Caki2 (cell line): ENCODE measurements at places on chromosomes 16 and 17. TPM values are rescaled to one million over a fixed set of nuclear protein-coding genes. Genes with fewer than 3 reads are reported as not detected.
A peak's percentile ranks its signal among the peaks of the same experiment; 100 is the strongest.

DNA sequence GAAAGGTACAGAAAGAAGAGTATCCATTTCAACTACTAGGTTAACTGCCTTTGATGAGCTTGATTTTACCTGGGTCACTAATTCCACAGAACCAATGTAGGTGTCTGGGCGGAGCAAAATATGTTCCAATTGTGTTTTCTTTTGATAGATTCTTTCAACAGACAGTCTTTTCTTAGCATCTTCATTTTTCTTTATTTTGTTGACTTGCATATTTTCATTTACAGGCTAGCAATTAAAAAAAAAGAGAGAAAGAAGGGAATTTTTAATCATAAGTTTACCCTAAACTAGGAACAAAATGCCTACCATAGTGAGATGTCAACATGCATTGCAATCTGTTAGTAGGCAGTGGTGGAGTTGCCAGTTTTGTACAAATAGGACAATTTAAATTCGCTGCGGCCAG lies 1.0 kb downstream of the TOP2A start:
- DNase-seq, result no peak

- DNase-seq, result no peak
Observed at GRCh38 chr16:58114827-58115825, 14.1 kb downstream of the CFAP20 start.

DNA sequence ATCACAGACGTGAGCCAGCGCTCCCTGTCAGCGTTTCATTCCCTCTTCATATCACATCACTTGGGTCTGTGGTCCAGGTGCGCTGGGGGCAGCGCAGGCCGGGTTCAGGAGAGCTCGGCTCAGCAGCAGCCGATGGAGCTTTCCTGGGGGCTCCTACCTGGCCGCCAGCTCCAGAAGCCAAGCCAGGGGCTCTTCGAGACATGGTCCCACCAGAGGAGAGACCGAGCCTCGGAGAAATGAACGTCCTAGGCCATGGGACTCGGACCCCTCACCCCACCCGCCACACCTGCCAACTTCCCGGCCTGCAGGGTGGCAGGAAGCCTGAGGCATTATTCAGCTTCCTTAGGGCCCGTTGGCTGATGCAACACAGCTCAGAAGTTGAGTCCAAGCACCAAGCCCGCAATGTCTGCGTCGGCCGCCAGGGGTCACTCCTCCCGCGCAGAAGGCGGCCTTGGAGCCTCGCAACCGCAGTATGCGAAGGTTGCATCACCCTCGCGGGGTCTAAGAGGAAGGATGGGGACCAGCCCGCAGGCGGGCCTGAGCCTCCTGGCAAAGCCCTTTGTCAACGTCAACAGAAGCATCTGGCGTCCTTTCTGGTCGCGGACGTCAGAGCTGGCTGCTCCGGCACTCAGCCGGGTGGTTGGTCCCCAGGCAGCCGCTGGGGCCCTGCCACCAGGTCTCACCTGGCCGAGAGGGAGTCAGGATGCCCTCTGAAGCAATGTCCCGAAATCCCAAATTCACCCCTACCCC lies 13.2 kb upstream of the KLHDC4 start:
- peak; percentile 92 for DNase-seq

DNA sequence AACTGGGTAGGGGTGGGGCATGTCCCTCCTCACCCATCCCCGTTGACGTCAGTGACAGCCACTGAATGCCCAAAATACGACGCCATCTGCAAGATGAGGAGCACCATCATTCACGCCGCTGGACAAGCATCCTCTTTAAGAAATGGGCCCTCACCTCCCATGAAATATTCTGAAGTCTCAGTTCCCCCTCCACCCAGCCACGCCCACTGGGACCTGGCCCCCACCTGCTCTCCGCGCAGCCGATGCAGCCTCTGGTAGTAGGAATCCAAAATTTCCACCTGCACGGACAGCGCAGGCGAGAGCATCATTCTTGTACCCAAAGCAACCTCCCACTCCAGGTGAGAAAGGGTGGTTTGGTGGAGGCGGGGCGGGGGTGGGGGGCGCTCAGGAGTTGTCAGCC lies 5.6 kb downstream of the ITGA2B start:
- DNase-seq, result no peak

- no peak for DNase-seq
Observed at GRCh38 chr16:85475233-85475632, 137.9 kb upstream of the GSE1 start.

GRCh38 chr16:85898521-85899442 lies at the start of gene IRF8:
Gene IRF8 (plus strand): TSS chr16:85899162. CDS start chr16:85903016, 3,854 bp downstream.
- peak; percentile 23 for DNase-seq

GRCh38 chr17:75910699-75911098 lies 6.0 kb upstream of the MRPL38 start:
- no peak for DNase-seq

- DNase-seq, result no peak
Observed at GRCh38 chr16:87607871-87608270, 5.6 kb downstream of the JPH3 start.

- DNase-seq, result no peak
Observed at GRCh38 chr16:82672676-82673075, 45.9 kb downstream of the CDH13 start.

- no peak for DNase-seq
Observed at GRCh38 chr16:84810518-84811273, 9.1 kb upstream of the CRISPLD2 start.

- DNase-seq, result no peak
Observed at GRCh38 chr17:43671031-43671692, 9.4 kb upstream of the MEOX1 start.

- DNase-seq, result peak; percentile 97
Observed at GRCh38 chr17:66713533-66714042, 121.3 kb upstream of the CACNG5 start.

- DNase-seq, result no peak
Observed at GRCh38 chr16:2006317-2006716, 3.3 kb downstream of the ZNF598 start.

GRCh38 chr17:81453076-81453475 lies 57.8 kb downstream of the BAHCC1 start:
- no peak for DNase-seq

GRCh38 chr17:57722704-57723043 lies 22.4 kb downstream of the CCDC182 start:
- no peak for DNase-seq

DNA sequence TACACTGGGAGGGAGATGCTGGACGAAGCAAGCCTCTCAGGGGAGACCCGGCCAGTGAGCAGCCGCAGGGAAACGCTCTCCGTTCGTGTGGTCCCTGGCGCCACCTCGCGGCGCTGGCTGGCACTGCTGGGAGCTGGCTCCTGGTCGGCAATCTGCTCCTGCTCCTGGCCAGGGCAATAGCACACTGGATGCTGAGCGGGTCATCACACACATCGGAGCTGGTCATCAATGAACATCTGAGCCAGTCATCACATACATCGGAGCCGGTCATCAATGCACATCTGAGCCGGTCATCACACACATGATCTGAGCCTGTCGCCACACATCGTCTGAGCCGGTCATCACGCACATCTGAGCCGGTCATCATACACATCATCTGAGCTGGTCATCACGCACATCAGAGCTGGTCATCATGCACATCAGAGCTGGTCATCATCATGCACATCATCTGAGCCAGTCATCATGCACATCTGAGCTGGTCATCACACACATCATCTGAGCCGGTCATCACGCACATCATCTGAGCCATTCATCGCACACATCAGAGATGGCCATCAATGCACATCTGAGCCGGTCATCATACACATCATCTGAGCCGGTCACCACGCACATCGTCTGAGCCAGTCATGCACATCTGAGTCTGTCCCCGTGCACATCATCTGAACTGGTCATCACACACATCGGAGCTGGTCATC lies 217.3 kb downstream of the RBFOX3 start:
- peak; percentile 54 for DNase-seq

DNA sequence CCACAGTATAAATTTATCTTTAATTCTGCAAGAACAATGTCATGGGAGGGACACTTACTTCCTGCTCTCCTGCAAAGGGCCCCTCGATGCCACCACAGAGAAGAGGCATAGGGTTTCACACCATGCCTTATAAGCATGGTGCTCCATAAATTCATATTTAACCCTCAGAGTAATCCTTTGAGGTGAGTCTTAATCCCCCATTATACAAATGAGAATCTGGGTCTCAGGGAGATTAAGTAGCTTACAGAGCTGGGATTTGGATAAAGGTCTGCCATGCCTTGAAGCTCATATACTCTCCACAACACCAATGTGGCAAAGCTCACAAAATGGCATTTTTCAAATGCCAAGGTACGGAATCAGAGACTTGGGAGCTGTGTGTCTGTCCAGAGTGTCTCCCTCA lies 268.5 kb upstream of the CCL2 start:
- DNase-seq, result no peak

DNA sequence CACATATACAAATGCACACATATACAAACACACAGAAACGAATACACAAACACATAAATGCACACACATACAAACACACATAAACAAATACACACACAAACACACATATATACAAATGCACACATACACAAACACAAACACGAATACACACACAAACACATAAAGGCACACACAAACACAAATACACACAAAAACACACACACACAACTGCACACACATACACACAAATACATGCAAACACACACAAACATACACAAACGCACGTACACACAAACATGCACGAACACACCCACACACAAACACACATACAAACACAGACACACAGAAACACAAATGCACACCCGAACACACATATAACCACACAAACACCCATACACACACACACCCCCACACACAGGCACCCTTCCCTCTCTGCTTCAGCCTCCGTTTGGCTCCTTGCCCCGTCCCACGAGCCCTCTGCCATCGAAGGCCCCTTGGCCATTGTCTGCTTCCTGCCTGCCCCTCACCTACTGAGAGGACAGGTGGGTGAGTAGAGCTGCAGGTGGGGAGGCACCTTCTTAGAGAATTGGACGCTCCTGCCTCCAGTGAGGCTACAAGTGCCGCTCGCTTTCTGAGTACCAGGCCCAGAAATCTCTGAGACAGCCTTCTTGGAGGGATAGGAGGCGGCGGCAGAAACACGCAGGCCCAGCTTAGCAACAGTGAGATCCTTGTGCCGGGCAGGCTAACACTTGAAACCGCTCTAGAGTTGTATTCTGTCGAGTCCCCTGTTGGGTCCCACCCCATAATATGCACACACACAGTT lies 331.2 kb downstream of the FOXL1 start:
- DNase-seq, result no peak

GRCh38 chr17:80789356-80789902 lies 202.2 kb upstream of the CHMP6 start:
- DNase-seq, result peak; percentile 43

DNA sequence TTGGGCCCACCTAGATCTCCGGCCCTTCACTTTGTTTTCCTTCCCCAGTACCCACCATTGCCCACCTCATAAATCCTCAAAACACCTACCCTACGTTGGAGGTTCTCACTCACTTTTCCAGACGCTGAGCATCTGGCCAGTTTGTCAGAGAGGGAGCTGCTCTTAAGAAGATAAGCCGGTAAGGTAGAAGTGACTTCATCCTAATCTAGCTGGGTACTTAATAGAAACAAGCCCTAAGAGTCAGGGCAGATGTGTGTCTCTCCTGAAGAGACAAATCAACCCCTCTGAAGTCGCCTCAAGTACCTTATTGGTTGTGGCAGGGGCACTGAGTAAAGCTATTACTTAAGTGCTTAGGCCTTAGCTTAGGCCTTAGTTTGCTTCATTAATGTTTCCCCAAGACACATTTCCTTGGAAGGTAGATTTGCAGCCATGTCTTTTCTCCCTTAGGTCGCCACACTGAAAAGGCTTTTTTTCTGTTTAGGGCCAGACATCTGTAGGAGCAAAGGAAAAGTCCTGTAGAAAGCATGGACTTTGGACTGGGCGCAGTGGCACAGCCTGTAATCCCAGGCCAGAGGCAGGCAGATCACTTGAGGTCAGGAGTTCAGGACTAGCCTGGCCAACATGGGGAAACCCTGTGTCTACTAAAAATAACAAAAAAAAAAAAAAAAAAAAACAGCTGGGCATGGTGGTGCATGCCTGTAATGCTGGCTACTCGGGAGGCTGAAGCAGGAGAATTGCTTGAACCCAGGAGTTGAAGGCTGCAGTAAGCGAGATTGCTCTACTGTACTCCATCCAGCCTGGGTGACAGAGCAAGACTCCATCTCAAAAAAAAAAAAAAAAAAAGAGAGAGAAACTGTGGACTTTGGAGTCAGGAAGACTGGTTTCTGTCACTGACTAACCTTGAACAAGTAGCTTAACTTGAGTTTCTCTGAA lies 1.0 kb downstream of the TACO1 start:
- DNase-seq, result peak; percentile 33

- DNase-seq, result no peak
Observed at GRCh38 chr17:43701318-43701743, 39.6 kb upstream of the MEOX1 start.

- peak; percentile 75 for DNase-seq
Observed at GRCh38 chr17:2386400-2387085, 14.3 kb downstream of the MNT start.

DNA sequence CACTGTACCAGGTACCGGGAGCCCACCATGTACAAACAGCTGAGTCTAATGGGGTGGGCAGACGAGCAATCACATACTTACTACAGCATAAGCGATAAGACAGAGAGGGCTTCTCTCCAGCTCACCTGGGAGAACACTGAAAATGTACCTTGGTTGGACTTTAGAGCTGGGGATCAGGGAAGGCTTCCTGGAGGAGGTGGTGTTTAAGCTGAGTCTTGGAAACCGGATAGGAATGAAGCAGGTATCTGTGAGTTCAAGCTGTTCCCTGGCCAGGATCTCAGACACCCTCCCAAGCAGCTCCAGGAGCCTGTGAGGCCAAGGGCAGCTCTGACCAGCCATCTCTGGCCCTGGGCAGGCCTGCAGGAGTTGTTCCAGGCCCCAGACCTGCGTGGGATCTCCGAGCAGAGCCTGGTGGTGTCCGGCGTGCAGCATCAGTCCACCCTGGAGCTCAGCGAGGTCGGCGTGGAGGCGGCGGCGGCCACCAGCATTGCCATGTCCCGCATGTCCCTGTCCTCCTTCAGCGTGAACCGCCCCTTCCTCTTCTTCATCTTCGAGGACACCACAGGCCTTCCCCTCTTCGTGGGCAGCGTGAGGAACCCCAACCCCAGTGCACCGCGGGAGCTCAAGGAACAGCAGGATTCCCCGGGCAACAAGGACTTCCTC lies 8.0 kb upstream of the SERPINF1 start:
- no peak for DNase-seq

DNA sequence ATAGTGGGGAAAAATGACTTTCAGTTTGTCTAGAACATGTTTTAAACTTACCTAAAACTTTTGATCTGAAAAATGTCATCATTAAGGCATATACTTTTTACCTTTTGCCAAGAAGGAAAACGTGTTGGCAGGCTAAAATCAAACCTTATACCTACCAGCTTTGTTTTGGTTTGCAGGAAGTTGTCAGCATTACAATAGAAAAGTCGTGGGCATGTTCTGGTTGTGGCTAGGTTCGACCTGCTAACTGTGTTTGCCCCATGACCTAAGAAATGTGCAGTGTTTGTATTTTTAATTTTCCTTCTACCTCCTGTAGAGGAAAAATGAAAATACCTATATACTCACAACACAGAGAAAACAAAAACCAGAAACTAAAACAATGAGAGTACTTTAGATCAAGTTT lies 13.0 kb downstream of the SKAP1 start:
- no peak for DNase-seq

HBA1 gene
- not detected in 2 replicates for total RNA-seq

TMEM204 gene
- not detected in 2 replicates for total RNA-seq

RCVRN gene
- total RNA-seq, result not detected in 2 replicates

ADGRG1 gene
- total RNA-seq, result 32.2 and 37.7 TPM in 2 replicates

BMERB1 gene
- total RNA-seq, result 39.7 and 68.5 TPM in 2 replicates

ZNF385C gene
- not detected in 2 replicates for total RNA-seq

KRTAP4-4 gene
- total RNA-seq, result not detected in 2 replicates
